ENCODE measurements at places on chromosomes 11 and 22. TPM values are rescaled to one million over a fixed set of nuclear protein-coding genes. Genes with fewer than 3 reads are reported as not detected.

DNA sequence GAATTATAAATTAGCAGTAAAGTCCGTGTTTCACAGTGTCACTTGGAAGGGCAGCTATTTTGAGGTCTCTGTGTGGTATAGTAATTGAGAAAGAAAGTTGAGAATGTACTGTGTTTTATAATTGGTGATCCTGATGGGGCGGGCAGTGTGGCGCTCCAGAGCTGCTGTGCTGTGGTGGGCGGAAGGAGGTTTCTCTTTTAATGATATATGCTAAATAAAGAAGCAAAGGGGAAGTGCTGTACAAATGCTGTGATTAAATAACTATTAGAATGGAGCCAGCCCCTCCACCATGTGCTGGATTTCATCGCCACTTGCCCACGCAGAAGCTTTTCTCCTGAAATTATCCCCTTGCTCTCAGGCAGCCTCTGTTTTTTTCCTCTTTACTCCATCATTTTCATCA lies 24.6 kb downstream of the ATXN10 start:
- DNase-seq, result no peak

- no peak for DNase-seq
Observed at GRCh38 chr11:74253361-74253760, 58.1 kb downstream of the P4HA3 start.

- DNase-seq, result peak; percentile 47
Observed at GRCh38 chr11:92061456-92062062, 163.1 kb upstream of the FAT3 start.

GRCh38 chr11:61777234-61778090 lies 14.9 kb downstream of the TMEM258 start:
- DNase-seq, result no peak

DNA sequence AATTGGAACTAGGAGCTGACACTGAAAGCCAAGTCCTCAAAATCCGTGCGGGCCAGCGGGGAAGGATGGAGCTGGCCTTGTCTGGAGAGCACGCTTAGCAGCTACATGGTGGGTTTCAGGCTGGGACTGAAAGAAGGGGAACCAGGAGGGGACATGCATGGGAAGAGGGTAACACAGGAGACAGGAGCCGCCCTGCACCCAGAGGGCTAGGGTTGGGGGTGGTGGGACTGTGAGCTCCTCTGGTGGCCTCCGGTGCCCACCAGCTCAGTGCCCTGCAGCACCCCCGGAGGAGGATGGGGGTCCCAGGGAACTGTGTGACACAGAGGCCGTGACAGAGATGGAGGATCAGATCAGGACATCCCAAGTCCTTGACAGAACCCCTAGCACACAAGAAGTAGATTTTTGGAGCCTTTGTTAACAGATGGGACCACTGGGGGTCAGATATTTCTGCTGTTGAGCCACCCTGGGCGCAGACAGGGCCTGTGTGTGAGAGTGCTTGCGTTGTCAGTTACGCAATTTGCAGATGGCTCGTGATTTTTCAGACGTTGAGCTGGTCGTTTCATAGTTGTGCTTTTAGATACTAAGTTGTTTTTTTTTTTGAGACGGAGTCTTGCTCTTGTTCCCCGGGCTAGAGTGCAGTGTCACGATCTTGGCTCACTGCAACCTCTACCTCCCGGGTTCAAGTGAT lies 21.3 kb upstream of the GRAMD4 start:
- no peak for DNase-seq

- no peak for DNase-seq
Observed at GRCh38 chr11:132161403-132162078, 791.1 kb downstream of the NTM start.

- DNase-seq, result no peak
Observed at GRCh38 chr22:22123118-22123959, 121.2 kb upstream of the VPREB1 start.

GRCh38 chr22:42754658-42755057 lies 34.0 kb upstream of the A4GALT start:
- DNase-seq, result no peak

DNA sequence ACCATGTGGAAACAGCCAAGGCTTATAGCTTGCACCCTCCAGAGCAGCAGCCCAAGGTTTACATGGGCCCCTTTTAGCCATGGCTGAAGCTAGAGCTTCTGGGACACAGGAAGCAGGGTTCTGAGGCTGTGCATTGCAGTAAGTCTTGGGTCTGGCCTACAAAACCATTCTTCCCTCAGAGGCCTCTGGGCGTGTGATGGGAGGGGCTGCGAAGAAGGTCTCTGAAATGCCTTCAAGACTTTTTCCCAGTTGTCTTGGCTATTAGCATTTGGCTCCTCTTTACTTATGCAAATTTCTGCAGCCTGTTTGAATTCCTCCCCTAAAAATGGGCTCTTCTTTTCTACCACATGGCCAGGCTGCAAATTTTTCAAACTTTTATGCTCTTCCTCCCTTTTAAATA lies 109.5 kb downstream of the BBOX1 start:
- DNase-seq, result no peak

GRCh38 chr11:14253840-14254239 lies 105.1 kb downstream of the RRAS2 start:
- peak; percentile 91 for DNase-seq

DNA sequence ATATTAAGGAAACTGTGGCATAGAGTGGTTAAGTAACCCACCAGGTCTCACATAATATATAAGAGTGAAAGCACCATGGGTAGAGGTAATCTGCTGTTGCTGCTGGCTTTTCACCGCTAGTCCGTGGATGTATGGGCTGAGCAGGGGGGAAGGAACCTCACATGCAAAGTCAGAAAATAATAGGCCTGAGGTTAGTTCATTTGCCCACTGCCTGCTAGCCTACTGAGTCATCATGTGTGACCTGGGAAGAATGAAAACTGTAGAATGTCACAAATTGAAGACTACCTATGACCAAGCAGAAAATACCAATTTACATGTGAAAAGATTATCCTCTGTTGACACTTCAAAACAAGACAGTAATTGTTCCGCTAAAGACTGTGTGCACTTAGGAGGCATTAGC lies 560.1 kb upstream of the FAT3 start:
- DNase-seq, result no peak

DNA sequence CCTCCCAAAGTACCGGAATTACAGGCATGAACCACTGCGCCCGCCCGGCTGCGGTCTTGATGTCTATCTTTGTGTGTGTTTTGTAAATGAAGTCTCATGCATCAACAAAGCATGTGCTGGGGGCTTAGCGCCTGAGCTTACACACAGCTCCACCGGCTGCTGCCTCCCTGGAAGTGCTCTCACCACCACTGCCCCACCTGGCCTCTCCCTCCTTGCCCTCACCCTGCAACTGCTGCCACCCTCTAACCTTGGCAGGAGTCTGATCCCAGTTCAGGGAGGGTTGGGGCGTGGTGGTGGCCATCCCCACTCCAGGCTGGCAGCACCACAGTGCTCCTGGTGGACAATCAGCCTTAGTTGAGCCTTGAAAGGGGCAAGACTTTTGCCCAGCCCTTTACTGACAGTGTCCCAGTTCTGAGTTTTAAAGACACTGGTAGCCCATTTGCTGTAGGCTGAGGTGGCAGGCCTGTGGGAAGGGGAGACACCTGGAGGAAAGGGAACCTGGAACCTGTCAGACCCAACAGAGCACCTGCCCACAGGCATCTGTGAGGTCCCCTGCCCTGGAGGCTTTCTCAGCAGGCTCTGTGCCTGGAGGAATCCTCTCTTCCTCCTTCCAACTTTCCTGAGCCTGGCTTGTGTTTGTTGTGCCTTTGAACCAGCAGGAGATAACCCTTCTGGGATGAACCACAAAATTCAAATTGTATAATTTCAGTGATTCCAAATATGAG lies 42.4 kb upstream of the WEE1 start:
- DNase-seq, result no peak

DNA sequence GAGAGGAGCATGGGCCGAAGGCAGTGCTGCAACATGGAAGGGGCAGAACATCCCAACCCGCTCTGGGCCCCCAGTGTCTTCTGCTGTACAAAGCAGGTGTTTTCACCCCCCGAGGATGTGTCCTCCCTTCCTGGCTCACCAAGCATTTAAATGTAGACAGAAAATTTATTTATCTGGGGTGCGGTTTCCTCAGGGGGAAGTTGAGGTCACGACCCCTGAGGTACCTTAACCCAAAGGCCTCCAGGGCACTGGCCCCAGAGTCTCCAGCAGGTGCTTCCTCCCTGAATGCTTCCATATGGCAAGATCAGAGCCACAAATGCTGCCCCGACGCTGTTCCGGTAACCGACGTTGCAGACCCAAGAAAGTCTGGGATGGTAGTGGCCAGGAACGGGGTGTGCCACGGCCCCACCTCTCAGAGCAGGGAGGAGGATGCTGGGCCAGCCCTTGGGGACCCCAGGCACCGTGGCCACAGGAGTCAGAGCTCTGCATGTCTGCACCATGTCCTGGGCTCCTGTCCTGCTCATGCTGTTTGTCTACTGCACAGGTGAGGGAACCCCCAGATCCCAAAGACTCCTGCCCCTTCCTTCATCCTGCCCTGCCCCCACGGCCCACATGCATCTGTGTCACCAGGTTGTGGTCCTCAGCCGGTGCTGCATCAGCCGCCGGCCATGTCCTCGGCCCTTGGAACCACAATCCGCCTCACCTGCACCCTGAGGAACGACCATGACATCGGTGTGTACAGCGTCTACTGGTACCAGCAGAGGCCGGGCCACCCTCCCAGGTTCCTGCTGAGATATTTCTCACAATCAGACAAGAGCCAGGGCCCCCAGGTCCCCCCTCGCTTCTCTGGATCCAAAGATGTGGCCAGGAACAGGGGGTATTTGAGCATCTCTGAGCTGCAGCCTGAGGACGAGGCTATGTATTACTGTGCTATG lies at the start of gene VPREB1:
Gene VPREB1, plus strand, starts transcription at position 471 of the 935 bp plus-strand sequence. Its CDS starts 28 bp downstream, at position 499.
- DNase-seq, result no peak

- peak; percentile 38 for DNase-seq
Observed at GRCh38 chr22:43346521-43346929, 3.4 kb upstream of the SCUBE1 start.

DNA sequence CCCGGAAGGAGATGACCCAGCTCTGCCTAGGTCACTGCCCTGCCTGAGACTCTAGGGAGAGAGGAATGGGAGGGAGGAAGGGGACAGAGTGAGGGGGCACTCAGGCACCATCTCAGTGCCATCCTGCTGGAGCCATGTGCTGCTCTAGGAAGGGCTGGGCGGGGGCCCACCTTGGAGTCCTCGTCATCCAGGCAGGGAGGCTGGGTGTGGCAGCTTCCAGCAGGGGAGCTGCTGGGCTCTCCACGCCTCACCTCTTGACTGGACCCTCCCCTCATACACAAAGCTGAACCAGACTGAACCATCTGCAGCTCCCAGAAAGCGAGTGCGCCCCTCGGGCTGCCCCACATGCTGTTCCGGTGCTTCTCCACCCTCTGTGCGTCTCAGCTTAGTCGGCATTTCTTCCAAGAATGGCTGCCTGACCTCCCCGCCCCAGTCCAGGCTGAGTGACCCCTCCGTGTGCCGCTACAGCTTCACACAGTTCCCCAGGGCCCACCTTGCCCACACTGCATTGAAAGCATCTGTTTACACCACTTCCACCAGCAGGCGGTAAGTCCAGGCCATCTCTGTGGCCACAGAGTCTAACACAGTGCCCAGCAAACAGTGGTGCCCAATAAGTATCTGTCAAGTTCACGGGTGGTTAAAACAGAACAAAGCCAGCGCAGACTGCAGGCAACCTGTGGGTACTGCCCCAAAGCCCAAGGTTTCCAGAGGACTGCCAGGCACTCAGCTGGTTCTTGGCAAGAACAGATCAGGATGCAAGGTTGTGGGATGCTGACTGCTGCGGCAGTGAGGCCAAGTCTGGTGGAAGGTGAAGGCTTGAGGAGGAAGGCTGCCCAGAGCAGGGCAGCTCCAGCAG lies 9.4 kb upstream of the TRIM29 start:
- DNase-seq, result no peak

DNA sequence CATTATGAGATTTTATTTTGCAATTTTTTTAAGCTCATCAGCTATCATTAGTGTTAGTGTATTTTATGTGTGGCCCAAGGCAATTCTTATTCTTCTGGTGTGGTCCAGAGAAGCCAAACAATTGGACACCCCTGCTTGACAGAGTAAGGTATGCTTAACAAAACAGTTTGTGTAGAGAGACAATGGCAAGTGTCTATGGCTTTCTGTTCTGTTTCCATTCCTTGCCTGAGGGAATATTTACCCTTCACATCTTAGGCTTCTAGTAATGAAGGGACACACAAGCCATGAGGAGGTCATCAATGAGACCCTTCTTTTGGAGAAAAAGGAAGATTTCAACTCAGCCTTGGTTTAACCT lies 1278.4 kb upstream of the TENM4 start:
- DNase-seq, result no peak

DNA sequence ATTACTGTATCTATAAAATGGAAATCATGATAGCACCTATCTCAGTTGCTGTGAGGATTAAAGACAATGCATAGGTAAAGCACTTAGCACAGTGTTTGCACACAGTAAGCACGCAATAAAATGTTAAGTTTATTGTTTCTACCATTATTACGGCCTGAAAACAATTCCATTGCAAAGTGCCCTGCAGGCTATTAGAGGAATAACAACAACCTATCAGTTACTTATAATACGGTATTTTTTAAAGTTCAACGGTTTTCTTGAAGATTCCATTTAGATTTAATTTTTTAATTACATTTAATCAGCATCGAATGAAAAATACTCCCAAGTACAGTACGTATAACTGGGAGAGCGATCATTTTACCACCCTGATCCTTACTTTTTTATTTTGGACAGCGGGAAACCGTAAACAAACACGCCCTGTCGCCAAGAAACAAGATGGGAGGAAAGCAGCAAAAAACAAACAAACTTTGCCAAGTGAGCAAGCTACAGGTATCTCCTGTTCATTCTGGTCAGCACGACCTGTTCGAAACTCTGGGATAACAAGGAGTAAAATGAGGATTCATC lies 893 bp downstream of the SLC36A4 start:
- DNase-seq, result no peak

DNA sequence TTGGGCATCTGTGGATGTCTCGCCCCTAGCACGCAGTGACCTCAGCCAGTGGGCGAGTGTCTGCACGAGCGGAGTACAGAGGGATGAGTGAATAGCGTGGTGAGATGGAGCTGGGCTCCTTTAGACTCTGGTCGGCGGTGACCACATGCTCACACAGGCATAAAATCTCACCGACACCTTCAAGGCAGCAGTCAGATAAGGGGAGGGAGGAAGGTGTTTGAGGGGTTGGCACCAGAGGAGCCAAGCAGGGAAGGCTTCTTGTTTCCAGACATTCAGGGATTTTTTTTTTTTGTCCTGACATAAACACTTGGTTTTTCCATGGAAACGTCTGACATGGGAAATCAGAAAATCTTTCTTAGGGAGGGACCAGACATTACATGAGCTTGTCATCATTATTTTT lies 35.8 kb downstream of the GRIK4 start:
- peak; percentile 55 for DNase-seq

OR52H1 gene
- polyA plus RNA-seq, result not detected

TP53I11 gene
- 49.0 TPM for polyA plus RNA-seq

MGAT3 gene
- 15.3 TPM for polyA plus RNA-seq

HTR3A gene
- polyA plus RNA-seq, result not detected

CCND1 gene
- 178 TPM for polyA plus RNA-seq

MUC15 gene
- polyA plus RNA-seq, result 1.7 TPM

MMP13 gene
- polyA plus RNA-seq, result not detected

Measured in right lung (tissue), 10 donors.